Endodermal cell (in vitro differentiated cells): ENCODE measurements at places on chromosomes 13 and 19.

- DNase-seq = peak; percentile 70
These were observed 2.8 kb upstream of the POP4 start for GRCh38 chr19:29603308-29603707.

GRCh38 chr13:38415233-38415632 is 65.6 kb downstream of the UFM1 start:
- DNase-seq = no peak

DNA sequence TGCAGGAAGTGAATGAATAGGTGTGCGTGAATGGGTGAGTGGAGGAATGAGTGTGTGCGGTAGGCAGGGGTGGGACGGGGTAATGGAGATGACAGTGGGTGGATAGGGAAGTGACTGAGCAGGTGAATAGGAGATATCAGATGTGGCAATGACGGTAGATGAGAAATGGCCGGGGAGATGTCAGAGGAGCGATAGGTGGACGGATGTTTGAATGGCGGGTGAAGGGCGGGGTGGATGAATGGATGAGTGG is 1.5 kb downstream of the TTC9B start:
- DNase-seq = no peak

- DNase-seq = no peak
These were observed 82.5 kb downstream of the MAP4K1 start for GRCh38 chr19:38535212-38535611.

DNA sequence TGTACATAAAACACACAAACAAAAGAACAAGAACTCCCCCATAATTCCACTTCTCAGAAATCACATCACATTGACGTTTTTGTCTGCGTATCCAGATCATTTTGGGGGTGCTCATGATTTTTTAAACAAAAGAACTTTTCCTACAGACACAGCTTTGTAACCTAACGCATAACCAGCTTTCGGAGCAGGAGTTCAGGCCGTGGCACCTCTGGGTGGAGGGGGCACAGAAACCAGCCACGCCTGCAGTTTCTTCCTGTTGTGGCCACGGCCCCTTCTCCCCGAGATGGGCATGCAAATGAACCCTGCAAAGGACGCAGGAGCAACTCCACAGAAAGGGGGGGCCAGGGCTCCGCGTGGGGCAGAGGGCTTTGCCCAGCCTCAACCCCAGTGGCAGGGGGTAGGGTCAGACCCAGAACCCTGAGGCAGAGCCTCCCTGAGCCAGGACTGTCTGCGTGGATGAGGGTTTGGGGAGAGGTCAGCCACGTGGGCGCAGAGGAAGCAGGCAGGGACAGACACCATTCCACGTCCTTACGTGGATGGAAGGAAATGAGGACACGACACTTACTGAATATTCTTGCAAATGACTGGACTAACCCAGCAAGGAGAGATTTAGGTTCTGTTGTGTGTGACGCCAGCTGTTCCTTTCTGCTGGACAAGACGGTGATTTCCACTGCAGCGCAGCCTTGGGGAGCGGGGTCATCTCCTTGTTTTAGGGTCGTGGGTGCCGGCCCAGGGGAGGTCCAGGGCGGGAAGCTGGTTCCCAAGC is 64.4 kb downstream of the RASA3 start:
- DNase-seq = no peak

DNA sequence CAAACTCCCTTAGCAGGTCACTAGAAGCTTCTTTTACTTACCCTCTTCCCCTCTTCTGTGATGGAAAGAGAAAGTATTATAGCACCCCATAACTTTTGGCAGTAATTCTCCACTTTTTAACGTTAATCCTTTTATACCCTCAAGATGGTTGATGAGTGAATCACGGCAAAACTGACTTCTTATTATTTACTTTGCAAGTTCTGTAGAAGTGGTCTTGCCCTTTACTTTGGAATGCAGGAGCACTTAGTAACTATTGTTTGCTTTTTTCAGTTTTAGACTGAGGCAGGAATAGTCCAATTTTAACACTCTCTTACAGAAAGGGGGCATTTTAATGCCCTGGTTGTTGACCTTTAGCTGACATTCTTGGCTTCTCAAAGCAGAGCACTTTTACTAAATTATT is 260.1 kb downstream of the LMO7 start:
- no peak for DNase-seq

- DNase-seq = no peak
These were observed 494.0 kb downstream of the EFNB2 start for GRCh38 chr13:106041445-106041844.

GRCh38 chr13:42337808-42338600 is 66.1 kb downstream of the AKAP11 start:
- no peak for DNase-seq

GRCh38 chr13:99386911-99387788 is 80.0 kb upstream of the GPR183 start:
- DNase-seq = peak; percentile 95

DNA sequence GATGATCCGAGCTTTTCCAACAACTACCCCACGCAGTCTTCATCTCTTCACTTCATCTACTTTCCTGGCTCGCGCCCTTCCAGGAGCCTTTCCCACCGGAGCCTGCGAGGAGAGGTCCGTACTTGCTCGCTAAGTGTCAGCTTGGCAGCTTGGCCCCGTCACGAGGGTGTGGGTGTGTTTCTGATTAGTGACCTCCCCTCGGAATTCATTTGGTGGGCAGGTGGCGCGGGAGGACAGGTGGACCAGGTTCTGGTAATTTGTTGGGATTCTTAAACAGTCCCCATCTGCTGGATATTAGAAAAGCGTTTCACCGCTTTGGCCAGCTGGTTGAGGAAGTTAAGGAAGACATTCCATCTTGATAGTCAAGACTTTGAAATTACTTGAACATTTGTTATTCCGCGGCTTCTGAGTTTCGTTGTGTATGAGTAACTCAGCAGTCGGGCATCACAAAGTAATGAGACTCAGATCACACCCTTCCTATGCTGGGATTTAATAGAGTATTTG is 515 bp downstream of the UFM1 start:
- no peak for DNase-seq

DNA sequence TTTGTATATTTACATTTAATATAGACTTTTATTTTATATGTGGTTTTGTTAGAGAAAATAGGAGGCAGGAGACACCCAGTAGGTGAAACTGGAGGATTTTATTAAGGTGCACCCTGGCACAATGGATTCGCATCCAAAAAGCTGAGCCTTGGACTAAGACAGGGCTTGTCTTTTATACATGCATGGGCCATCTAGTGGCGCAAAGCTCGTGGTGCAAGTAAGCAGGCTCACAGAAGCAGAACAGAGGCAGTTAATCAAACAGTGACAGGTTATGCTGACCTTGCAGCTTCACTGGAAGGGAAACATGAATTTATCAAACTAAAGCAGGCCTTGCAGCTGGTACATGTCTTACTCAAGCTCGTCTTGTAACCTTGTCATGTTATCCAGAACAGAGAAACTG is 58.8 kb upstream of the ZNF681 start:
- DNase-seq = peak; percentile 75
